ENCODE measurements at places on chromosomes 16 and 17.

GRCh38 chr17:1485423-1486376, 6.8 kb downstream of the MYO1C start:
- DNase-seq: peak; percentile 79

DNA sequence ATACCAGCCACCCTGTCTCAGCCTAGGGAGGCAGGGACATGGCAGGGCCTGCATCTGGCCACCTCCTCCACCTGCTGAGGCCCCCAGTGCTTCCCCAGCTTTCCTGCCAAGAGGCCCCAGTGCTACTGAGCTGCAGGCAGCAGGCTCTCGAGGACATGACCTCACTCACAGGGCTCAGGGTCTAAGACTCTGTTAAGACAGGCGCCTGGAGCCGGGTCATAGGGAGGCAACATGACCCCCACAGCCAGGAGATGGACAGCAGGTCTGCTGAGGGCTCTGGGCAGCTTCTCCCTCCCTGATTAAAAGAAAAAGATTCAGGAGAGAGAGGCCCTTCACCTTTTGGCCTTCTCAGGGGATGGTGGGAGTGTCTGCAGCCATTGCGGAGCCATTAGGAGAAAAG, 23.2 kb upstream of the FASN start:
- DNase-seq: no peak

GRCh38 chr17:31823014-31823413, 36.0 kb downstream of the COPRS start:
- no peak for DNase-seq

DNA sequence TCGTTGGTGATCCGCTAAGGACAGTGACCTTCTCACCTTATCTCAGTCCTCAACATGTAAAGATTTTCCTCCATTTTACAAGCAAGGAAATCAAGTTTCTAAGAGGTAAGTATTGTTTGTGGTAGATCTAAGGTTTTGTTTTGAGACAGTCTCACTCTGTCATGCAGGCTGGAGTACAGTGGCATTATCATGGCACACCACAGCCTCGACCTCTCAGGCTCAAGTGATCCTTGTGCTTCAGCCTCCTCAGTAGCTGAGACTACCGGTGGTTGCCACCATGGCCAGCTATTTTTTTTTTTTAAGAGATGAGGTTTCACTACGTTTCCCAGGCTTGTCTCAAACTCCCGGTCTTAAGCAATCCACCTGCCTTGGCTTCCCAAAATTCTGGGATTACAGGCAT, 34.9 kb downstream of the PRKCA start:
- DNase-seq: no peak

GRCh38 chr16:56352351-56353053, 72.8 kb downstream of the AMFR start:
- no peak for DNase-seq

- DNase-seq: no peak
Measured at GRCh38 chr17:80453998-80454556, 22.3 kb downstream of the NPTX1 start.

- no peak for DNase-seq
Measured at GRCh38 chr16:23920446-23920845, 84.7 kb downstream of the PRKCB start.

DNA sequence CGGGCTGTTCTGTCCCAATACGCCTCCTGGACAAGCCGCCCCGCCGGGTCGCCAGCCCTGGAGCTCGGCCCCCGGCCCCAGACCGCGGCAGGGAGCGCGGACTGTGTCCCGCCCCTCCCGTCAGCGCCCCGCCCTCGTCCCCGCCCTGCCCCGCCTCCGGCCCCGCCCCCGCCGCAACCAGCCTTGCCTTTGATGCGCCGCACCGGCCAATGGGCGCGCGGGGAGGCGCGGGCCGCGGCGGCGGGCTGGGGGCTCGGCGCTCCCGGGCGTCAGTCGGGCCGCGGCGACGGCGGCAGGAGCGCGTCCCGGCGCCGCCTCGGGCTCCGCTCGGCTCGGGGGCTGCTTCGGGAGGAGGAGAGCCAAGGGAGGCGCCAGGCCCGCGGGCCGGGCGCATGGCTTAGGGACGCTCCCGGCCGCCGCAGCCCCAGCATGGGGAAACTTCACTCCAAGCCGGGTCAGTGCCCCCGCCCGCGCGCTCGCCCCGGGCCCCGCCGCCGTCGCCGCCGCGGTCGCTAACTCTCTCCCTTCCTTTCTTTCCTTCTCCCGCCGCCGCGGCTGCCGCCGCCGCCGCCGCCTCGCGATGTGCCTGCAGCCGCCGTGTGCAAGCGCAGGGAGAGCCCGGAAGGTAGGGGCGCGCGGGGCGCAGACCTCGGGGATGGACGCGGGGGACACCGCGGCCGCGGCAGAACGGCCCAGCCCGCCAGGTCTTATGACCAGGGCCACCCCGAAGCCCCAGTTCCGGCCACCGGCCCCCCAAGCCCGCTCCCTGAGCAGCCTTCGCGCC, at the start of gene NKD1:
Gene NKD1, plus strand, starts transcription at position 272 of the 784 bp plus-strand sequence. Its CDS starts 158 bp downstream, at position 430.
- peak; percentile 84 for DNase-seq

GRCh38 chr17:29591737-29592608, 959 bp upstream of the ANKRD13B start:
- peak; percentile 93 for DNase-seq

DNA sequence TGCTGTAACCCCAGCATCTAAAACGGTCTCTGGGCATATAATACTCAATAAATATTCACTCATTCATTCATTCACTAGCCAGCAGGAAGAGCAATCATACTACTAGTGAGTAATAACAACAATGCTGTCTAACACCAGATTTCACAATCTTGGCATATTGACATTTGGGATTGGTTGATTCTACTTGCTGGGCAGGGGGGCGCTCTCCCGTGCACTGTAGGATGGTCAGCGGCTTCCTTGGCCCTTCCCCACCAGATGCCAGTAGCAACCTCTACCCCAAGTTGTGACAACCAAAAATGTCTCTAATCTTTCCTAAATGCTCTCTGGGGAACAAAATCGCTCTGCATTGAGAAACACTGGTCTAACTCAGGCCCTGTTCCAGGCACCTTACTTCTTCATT, 20.7 kb downstream of the WFDC1 start:
- DNase-seq: no peak

GRCh38 chr17:33989361-33990148, 265.5 kb upstream of the CCL2 start:
- DNase-seq: no peak

DNA sequence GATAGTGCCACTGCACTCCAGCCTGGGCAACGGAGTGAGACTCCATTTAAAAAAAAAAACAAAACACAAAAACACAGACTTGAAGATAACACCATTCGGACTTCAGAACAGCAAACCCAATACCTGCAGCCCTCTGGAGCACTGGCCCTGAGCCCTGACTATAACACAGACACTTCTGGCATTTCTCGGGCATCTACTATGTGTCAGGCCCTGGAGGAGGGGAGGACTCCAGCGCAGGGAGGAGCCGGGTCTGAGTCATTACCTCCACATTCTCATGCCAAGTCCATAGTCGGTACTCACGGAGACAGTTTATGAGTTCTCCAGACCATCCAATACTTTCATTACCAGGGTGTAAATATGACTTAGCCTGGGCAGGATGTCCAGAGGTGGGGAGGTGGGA, 48.8 kb downstream of the PITPNM3 start:
- DNase-seq: no peak

- peak; percentile 79 for DNase-seq
Measured at GRCh38 chr16:89860747-89861304, 12.6 kb upstream of the TCF25 start.

- DNase-seq: no peak
Measured at GRCh38 chr17:63647936-63648335, 25.7 kb downstream of the MAP3K3 start.

DNA sequence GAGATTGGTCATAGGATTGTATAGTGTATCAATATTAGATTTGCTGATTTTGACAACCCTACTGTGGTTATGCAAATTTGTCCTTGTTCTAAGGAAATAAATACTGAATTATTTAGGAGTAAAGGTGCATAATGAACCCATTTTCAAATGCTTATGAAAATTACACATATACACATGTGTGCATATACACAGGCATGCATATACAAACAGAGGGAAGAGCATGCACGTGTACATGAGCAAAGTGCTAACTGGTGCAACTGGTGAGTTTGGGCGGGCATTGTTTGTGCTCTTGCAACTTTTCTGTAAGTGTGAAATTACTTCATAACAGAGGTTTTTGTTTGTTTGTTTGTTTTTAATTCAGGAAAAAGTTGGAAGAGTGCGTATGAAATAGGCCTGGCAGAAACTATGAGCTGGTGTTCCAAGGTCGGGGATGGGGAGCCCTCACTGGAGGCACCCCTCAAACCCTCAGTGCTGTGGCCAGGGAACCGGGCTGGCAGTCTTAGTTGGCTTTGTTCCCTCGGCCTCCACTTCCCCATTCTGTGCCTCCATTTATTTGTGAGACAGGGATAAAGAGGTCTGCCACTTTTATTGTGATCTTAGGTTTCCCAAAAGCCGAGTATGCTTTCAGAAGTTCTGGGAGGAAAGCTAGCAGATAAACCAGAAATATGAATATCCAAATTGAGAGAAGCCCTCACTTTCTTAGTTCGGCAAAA, 5.8 kb downstream of the DEXI start:
- no peak for DNase-seq

- DNase-seq: no peak
Measured at GRCh38 chr17:50877838-50878237, 11.7 kb upstream of the TOB1 start.
